ENCODE measurements at places on chromosomes 12 and 14. TPM values are rescaled to one million over a fixed set of nuclear protein-coding genes. Genes with fewer than 3 reads are reported as not detected.

GRCh38 chr14:85336817-85337216 is 193.1 kb upstream of the FLRT2 start:
- ATAC-seq, result no peak

The MANSC4 gene
- total RNA-seq, result not detected

DNA sequence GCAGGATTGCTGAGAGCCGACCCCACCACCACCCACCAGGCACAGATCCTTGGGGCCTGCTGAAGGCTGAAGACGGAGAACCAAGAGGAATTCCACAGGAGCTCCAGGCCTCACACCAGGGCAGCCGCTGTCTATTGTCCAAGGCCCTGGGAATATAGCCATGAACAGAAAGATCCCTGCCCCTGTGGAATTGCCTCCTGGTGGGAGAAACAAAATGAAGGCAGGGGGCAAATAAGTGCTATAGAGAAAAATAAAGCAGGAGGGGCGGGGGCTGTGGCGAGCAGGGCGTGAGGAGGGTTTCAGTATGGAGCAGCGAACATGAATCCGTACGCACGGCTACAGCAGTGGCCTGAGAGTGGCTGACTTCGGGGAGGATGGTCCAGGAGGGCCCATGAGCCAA is 96.1 kb downstream of the EML1 start:
- no peak for ATAC-seq

The TAS2R20 gene
- total RNA-seq, result 1.9 TPM

The SMCO2 gene
- total RNA-seq, result not detected

Data from activated T-helper 17 cell treated with anti-CD3 and anti-CD28 coated beads, Interleukin-2, amount 50 U/mL, for 72 hours (primary cell).